Muscle of leg (tissue), 16 donors: ENCODE measurements at places on chromosomes 2 and 18. TPM values are rescaled to one million over a fixed set of nuclear protein-coding genes. Genes with fewer than 3 reads are reported as not detected.

EVX2 gene
- total RNA-seq = 0.18 TPM

CHRNG gene
- 77.7 TPM for total RNA-seq

PLCL1 gene
- total RNA-seq = 13.4 TPM

DNMT3A gene
- total RNA-seq = 27.3 TPM

LINC00305 gene
- total RNA-seq = not detected

TSPYL6 gene
- total RNA-seq = 0.04 TPM

KYNU gene
- total RNA-seq = 0.84 TPM

RGPD3 gene
- total RNA-seq = 0.44 TPM

DSG4 gene
- not detected for total RNA-seq

TNFRSF11A gene
- 2.0 TPM for total RNA-seq

COLEC11 gene
- 0.18 TPM for total RNA-seq

PSMA8 gene
- not detected for total RNA-seq

BCL11A gene
- total RNA-seq = 1.1 TPM

VWC2L gene
- not detected for total RNA-seq

SMC6 gene
- total RNA-seq = 39.7 TPM

EVA1A gene
- total RNA-seq = 6.9 TPM

TBR1 gene
- not detected for total RNA-seq

DRC1 gene
- total RNA-seq = 0.31 TPM

DLX1 gene
- 0.09 TPM for total RNA-seq

FOXD4L1 gene
- 0.13 TPM for total RNA-seq

ERICH2 gene
- 0.35 TPM for total RNA-seq

SLC9A4 gene
- 0.04 TPM for total RNA-seq

SP140 gene
- total RNA-seq = 0.22 TPM

CAPN13 gene
- total RNA-seq = not detected

SPEG gene
- total RNA-seq = 176 TPM

NMS gene
- not detected for total RNA-seq

GNLY gene
- total RNA-seq = 0.31 TPM

ABCB11 gene
- total RNA-seq = 0.04 TPM

MOGAT1 gene
- total RNA-seq = not detected

TDRD15 gene
- not detected for total RNA-seq

NOP58 gene
- total RNA-seq = 56.6 TPM

GCKR gene
- not detected for total RNA-seq

NAB1 gene
- 76.7 TPM for total RNA-seq

SLC11A1 gene
- total RNA-seq = 0.49 TPM

DAW1 gene
- total RNA-seq = not detected

CDH7 gene
- 0.98 TPM for total RNA-seq

HYCC2 gene
- 7.8 TPM for total RNA-seq

STPG4 gene
- 0.22 TPM for total RNA-seq

ATP8B1 gene
- 5.2 TPM for total RNA-seq

ALPI gene
- total RNA-seq = not detected

TNFAIP6 gene
- total RNA-seq = 15.4 TPM

COMMD1 gene
- 54.2 TPM for total RNA-seq

FRZB gene
- 19.2 TPM for total RNA-seq

IL1R2 gene
- 0.18 TPM for total RNA-seq

DTNA gene
- total RNA-seq = 74.7 TPM

OSR1 gene
- 11.6 TPM for total RNA-seq

RIT2 gene
- not detected for total RNA-seq

TMEM200C gene
- total RNA-seq = 1.1 TPM

SPDYA gene
- 0.75 TPM for total RNA-seq

SEPTIN10 gene
- 66.7 TPM for total RNA-seq

ABHD1 gene
- 0.09 TPM for total RNA-seq
